ENCODE measurements at places on chromosomes 2 and 18.

DNA sequence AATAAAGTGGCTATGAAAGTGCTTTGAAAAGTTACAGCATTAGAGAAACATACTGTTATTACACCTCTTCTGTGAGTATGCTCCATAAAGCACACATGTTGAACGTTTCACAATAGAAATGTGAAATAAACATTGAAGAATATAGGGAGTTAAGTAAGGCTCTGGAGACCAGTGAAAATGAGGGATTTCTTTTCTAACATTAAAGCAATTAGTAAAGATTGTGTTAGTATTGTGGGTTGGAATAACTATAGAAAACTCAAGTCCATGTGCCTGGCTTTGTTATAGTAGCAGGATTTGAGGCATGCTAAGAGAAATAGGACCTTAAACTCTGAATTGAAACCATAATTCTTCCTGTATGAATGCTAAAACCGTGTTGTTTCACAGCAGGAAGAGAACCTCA, 63.1 kb downstream of the GLS start:
- no peak for DNase-seq

GRCh38 chr2:26072925-26073768, 39.3 kb downstream of the RAB10 start:
- no peak for DNase-seq

GRCh38 chr2:17752892-17753802, 463 bp downstream of the SMC6 start:
- DNase-seq, result peak; percentile 25

DNA sequence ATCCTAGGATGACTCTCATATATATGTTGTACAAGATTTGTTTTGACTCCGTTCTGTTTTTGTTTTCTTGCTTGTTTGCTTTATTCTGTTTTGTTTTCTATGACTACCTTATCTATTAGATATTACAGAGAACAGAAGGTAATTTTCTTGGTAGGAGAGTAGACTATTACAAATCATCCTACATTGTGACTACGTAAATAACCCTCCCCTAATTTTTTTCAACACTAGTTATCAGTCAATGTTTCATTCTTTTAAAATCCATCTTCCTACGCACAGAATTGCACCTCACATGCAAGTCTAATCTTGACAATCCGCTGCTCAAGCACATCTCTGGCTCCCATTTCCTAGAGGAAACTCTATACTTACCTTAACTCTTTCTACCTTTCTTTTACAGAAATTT, 792.3 kb upstream of the PIK3C3 start:
- DNase-seq, result no peak

GRCh38 chr2:224892574-224893204, 149.6 kb downstream of the DOCK10 start:
- DNase-seq, result no peak

DNA sequence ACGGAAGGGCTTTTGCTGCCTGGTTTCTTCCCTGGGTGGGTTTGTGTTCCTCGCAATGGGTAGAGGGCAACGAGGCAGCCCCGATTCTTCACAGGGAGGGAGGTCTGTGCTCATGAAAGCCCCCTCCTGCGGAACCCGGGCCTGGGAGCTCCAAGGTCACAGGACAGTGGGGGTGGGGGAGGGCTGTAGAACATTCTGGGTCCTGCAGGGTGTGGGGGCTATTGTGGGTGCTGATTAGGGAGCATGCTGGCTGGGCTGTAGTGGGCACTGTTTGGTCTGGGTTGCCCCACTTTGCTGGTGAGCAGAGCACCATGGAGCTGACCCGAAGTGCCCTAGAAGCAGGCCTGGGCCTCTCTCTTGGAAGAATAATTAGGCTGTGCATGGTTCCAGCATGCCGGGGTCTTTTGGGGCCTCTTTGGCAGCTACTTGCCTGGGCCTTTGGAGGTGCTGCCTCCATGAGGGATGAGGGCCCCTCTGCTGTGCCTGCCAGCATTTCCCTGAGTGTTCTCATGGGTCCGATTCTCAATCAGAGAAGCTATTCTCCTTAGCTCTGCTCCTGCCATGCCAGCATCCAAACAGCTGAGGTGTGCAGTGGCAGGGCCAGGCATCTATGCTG, 232.2 kb upstream of the HS6ST1 start:
- DNase-seq, result no peak
